Fibroblast of skin of right quadriceps (primary cell): ENCODE measurements at places on chromosomes 5 and 9.
A peak's percentile ranks its signal among the peaks of the same experiment; 100 is the strongest.

GRCh38 chr5:35316611-35317274 lies 86.5 kb upstream of the PRLR start:
- peak; percentile 57 for DNase-seq

- no peak for DNase-seq
Measured at GRCh38 chr5:125205601-125206225, 459.3 kb upstream of the ZNF608 start.

DNA sequence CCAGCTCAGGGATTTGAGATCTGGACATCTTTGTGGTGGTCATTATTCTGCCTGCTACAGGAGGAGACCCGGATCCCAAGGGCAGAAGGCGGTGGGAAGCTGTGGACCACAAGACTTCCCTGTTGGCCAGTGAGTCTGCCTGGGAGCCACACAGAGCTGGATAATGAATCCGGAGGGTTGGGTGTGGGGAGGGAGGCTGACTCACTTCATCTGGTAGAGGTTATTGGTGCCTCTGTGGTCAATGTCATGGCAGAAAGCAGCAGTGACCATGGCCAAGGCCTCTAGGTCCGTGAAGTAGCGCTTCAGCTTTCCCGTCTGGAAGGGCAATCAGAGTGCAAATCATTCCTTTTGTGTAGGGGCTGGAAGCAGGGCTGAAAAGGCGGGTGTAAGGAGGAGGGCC lies 58.5 kb downstream of the PDE6A start:
- peak; percentile 4 for DNase-seq

DNA sequence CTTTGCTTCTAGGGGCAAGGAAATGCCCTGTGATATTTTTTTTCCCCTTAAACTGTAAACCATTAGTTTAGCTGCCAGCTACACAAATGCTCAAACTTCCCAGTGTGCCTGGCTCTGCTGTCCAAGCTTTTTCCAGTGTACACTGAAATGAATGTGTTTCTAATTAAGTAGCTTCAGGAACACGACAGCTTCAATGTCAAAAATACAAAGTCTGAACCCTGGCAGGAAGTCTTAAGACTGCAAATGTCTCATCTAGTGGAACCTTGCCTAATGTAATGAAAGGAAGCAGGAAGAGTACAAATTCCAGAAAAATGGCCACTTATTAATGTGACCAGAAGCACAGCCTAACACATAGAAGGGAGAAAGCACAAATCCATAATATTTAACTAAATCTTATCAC lies 255.2 kb downstream of the CRB2 start:
- DNase-seq = peak; percentile 61

GRCh38 chr9:16828340-16829281 lies 41.9 kb downstream of the BNC2 start:
- peak; percentile 88 for DNase-seq

GRCh38 chr5:176789873-176790615 lies 20.3 kb upstream of the UNC5A start:
- DNase-seq = no peak

DNA sequence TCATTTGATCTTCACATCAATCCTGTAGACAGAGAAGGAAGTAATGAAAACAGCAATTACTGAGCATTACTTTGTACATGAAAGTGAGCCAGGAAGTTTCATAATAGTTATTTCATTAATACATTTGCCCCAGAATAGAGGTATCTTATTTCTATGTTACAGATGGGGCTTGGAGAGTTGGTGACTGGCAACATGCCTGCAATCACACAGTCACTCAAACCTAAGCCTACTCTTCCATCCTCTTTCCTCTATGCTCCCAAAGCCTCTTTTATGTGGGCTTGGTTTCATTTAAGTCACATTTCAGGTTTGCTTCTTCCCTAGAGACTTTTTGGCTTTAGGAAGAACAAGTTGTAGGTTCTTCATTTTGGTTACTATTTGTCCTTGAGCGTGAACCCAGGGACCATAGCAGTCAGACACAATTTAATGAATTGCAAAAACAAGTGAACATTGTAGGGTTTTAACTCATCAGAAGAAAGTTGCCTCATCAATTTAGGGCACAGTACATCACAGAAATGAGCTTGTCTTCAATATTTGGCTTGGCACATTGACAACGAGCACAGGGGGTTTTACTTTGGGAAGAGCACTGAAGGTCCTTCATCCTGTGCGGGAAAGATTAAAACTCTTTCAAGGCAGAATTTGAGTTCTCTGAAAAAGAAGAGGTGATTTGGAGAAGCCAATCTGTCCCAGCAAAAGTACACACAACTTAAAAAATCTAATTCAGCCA lies 381.1 kb downstream of the TMEM38B start:
- DNase-seq = peak; percentile 77

GRCh38 chr9:78874061-78874460 lies 577.1 kb downstream of the PSAT1 start:
- DNase-seq = no peak

GRCh38 chr5:159309689-159310433 lies 20.4 kb downstream of the IL12B start:
- no peak for DNase-seq

GRCh38 chr9:16501141-16501540 lies 369.3 kb downstream of the BNC2 start:
- peak; percentile 86 for DNase-seq

DNA sequence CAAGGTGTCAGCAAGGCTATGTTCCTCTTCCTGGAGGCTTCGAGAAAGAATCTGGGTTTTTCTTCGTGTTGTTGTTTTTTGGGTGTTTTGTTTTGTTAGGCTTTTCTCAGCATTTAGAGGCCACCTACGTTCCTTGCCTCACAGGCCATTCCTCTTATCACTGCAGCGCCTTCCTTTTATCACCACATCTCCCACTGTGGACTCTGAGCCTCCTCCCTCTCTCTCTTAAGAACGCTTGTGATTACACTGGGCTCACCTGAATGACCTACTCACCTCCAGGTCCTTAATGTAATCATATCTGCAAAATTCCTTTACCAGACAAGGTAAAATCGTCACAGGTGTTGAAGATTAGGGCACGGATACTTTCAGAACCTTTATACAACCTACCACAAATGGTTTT lies 340.8 kb downstream of the DTWD2 start:
- DNase-seq = no peak

DNA sequence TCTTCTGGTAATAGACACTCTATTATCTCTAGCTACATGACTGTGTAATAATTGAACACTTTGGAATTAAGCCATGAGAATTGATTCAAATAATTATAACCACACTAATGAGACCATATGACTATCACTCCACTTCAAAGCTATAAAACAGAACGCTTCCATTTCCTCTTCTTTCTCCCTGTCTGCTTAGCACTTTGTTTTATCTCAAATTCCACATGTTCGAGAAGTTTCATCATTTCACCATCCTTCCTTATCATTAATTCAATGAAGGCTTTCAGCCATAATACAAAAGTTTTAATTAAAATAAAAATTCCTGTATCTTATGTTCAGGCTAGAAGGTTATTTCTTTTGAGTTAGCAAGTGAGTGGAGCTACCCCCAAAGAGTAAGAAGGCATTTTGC lies 7.4 kb upstream of the DCTN4 start:
- DNase-seq = no peak

GRCh38 chr5:15566306-15566705 lies 66.3 kb downstream of the FBXL7 start:
- DNase-seq = no peak

GRCh38 chr9:77391834-77392233 lies 214.5 kb downstream of the VPS13A start:
- no peak for DNase-seq

GRCh38 chr5:79512049-79512448 lies 1.9 kb downstream of the HOMER1 start:
- DNase-seq = no peak

- DNase-seq = peak; percentile 72
Measured at GRCh38 chr5:6419340-6419852, 29.3 kb upstream of the UBE2QL1 start.

DNA sequence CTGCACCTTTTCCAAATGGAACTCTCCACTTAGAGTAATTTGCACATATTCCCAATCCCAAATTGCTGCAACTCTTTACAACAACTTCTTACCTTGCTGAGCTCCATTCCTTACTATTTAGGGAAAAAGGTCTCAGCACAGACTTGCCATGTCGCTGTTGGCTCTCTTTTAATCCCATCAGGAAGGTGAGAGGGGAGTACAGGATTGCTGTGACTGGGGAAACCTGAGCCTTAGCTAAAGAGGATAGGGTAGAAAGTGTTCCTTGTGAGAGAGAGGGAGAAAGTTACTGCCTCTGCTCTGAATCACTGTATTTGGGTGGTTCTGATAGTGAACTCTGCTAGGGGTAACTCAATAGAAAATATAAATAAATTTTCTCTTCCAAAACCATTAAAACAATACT lies 43.7 kb upstream of the GABRA1 start:
- DNase-seq = no peak

DNA sequence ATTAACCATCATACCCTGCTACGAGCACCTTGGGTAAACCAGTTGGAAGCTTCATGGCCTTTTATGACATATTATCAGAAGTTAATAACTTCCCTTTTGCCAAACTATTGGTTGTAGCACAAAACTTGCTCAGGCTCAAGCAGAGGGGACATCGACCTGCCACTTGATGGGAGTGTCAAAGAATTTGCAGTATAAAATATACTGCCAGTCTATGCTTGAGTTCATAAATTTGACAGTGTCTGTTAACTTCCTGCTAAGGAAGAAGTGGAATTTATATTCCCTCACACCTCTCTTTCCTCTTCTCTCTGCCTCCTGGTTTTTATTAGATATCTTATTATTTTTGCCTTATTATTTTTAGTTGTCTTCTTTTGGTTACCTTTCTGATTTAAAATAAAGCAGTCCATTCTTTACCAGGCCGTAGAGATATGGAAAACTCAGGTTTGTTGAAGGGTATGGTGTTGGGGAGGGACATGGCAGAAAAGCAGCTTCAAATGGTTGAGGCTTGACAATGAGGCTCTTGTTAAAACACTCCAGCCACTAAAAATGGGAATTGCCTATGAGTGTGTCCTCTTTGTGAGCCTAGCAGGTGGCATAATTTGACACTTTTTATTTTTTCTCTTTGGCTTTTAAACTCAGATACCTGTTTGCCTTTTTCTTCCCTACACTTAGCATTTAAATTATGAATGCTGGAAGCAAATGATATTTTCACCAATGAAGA lies 298.0 kb downstream of the DOCK8 start:
- DNase-seq = no peak

- DNase-seq = peak; percentile 54
Measured at GRCh38 chr9:15295761-15296405, 11.1 kb downstream of the TTC39B start.

GRCh38 chr5:149283626-149284480 lies 12.2 kb downstream of the AFAP1L1 start:
- no peak for DNase-seq

- DNase-seq = no peak
Measured at GRCh38 chr9:19967216-19967887, 178.5 kb upstream of the SLC24A2 start.

DNA sequence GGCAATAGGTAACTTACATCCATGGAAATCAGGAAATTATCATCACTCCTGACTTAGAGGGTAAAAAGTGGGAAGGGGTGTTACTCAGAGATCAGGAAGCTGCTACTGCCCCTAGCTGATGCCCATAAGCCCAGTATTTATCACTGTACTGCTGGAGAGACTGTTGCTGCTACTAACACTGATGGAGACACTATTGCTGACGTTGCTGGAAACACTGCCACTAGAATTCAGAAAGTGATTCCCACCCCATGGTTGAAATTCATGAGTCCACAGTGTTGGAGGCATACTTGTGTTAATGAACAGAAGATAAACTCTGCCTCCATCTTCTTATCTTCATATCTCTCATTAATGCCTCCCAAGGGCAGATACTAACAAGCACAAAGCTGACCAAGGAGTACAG lies 97.6 kb downstream of the MTX3 start:
- DNase-seq = no peak

- peak; percentile 72 for DNase-seq
Measured at GRCh38 chr5:143217065-143217803, 186.3 kb downstream of the NR3C1 start.

GRCh38 chr5:53006911-53007890 lies 18.0 kb downstream of the ITGA2 start:
- DNase-seq = no peak

- no peak for DNase-seq
Measured at GRCh38 chr5:148403344-148403743, 19.6 kb downstream of the FBXO38 start.

DNA sequence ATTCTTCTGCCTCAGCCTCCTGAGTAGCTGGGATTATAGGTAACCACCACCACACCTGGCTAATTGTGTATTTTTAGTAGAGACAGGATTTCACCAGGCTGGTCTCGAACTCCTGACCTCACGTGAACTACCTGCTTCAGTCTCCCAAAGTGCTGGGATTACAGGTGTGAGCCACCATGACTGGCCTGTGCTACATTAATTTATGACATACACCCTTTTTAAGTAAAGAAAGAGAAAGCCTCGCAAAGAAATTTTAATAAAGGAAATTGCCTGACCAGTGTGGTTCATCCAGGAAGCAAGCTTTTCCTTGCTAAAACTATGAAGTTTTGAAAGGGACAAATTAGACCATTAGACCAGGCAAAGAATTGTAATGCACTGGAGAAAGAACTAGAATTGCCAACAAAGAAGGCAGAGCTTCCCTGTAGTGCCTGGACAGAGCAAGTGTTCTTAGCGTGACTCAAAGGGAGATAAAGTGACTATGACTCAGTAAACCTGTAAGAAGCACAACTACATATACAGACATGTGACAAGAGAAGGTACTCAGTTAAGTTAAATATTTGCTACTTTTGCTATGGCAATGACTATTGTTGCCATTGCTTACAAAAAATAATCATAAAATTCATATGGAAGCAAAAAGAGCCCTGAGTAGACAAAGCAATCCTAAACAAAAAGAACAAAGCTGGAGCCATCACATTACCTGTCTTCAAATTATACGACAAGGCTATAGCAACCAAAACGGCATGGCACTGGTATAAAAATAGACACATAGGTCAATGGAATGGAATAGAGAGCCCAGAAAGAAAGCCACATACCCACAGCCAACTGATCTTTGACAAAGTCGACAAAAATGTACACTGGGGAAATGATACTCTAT lies 54.6 kb downstream of the FYB1 start:
- no peak for DNase-seq

DNA sequence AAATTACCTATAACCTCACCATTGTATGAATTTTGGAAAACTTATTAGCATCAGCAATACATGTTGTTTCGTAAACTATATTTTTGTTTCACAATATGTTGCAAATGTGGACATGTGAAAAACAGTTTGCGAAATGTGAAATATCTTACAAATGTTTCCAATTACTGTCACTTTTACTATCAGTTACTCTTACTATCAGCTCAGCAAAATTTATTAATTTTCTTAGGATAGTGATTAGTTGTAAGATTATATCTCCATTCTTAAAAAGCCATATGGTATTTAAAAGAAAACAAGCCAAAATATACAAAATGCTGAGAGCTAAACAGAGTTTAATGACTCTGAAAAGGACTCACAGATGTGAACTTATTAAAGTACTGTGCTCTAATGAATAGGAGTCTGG lies 111.9 kb upstream of the LPAR1 start:
- DNase-seq = peak; percentile 12

- DNase-seq = no peak
Measured at GRCh38 chr9:75666856-75667554, 223.5 kb upstream of the PCSK5 start.
